ENCODE measurements at places on chromosomes 16 and 17. TPM values are rescaled to one million over a fixed set of nuclear protein-coding genes. Genes with fewer than 3 reads are reported as not detected.

ZFPM1 gene
- total RNA-seq: 1.6 TPM

WFIKKN1 gene
- total RNA-seq: 0.14 TPM

EEF2KMT gene
- 6.3 TPM for total RNA-seq

MBTPS1 gene
- 114 TPM for total RNA-seq

ASB16 gene
- total RNA-seq: under 0.01 TPM

GP1BA gene
- total RNA-seq: not detected

MAF gene
- total RNA-seq: 21.9 TPM

NPIPB9 gene
- total RNA-seq: 0.71 TPM

MPP2 gene
- 2.0 TPM for total RNA-seq

CLEC18C gene
- under 0.01 TPM for total RNA-seq

SEZ6 gene
- not detected for total RNA-seq
